ENCODE measurements at places on chromosomes 2 and 18. TPM values are rescaled to one million over a fixed set of nuclear protein-coding genes. Genes with fewer than 3 reads are reported as not detected.

GRCh38 chr2:9756692-9757250, 86.5 kb upstream of the TAF1B start:
- no peak for DNase-seq

The SLC4A3 gene
- 2.0 TPM for total RNA-seq

- DNase-seq: no peak
Observed at GRCh38 chr18:55416791-55417190, 171.2 kb downstream of the TCF4 start.

DNA sequence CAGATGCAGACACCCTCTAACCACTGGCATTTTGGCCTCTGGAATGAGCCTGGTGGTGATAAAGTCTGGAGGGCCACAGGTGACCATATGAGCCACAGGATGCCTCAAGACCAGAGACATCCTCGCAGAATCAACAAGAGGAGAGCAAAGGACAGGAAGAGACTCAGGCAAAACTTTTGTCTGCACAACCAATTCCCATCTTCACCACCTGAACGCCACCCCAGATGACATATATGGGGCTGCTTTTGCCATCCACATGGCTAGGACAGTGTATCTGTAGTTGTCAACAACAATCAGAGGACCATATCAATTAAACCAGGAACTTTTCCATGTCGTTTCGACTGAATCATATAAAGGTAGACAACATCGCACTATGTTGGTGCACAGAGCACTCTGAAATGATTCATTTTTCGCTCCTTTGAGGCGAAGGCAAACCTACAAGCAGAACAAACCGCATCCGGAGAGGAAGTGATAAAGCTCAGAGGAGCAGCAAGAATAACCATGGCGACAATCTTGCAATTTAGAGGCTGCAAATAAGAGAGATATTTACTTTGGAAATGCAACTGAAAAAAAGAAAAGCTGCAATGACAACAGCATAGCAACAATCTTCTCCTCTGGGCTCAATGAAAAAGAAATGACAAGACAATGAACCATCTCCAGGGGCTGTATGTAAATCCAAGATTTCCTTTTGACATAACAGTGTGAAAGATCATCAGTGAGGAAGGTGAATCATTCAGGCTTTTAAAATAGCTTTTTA, 204.5 kb downstream of the ARL4C start:
- DNase-seq: no peak

- DNase-seq: no peak
Observed at GRCh38 chr2:164824872-164825271, 16.8 kb downstream of the COBLL1 start.

DNA sequence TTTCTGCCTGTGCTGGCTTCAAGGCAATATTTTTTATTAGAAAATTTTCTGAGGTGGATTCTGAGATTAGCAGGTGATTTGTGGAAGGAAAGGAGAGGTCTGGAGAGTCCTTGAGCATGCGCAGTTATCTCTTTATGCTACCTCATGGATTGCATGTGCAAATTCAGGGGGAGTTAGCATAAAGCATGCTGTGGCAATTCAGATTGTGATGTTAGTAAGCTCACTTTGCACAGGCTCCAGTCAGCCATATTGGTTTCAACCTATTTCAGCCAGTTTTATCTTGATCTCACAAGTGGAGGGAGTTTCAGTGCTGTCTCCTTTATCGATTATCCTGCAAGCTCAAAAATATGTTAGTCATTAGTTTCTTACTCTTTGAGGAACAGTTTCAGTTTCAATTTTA, 2012.3 kb upstream of the PIK3C3 start:
- DNase-seq: no peak

- DNase-seq: no peak
Observed at GRCh38 chr2:46144133-46144800, 152.9 kb upstream of the EPAS1 start.

GRCh38 chr2:100783987-100784386, 36.0 kb upstream of the NPAS2 start:
- no peak for DNase-seq

- DNase-seq: no peak
Observed at GRCh38 chr2:191349990-191350389, 104.8 kb downstream of the MYO1B start.

- DNase-seq: no peak
Observed at GRCh38 chr2:222939208-222939856, 78.5 kb downstream of the ACSL3 start.

The OSBPL1A gene
- total RNA-seq: 30.9 TPM

The ABCG5 gene
- not detected for total RNA-seq

- DNase-seq: no peak
Observed at GRCh38 chr2:9824956-9825720, 18.1 kb upstream of the TAF1B start.

The PLGLB2 gene
- total RNA-seq: 1.1 TPM

The HOXD1 gene
- not detected for total RNA-seq

The SANBR gene
- total RNA-seq: 5.0 TPM

The CHRNA1 gene
- not detected for total RNA-seq

GRCh38 chr2:72077702-72078169, 69.9 kb downstream of the CYP26B1 start:
- no peak for DNase-seq

DNA sequence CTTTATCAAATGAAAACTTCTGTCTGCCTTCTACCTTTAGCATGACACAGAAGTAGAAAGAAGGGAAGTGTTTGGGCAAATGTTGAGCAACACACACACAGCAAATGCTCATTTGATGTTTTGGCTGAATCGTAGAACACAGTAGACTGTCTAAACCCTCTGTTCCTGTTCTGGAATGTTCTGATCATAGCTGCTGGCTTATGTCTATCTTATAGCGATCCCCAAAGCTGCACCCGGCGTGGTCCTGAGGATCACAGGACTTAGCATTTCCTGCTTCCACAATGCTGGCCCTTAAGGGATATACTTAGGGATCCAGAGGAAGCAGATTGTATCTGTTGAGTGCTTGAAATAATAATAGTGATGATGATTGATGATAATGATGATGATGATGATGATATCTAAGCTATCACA, 15.2 kb downstream of the GNLY start:
- DNase-seq: no peak

GRCh38 chr2:158841850-158842249, 46.7 kb downstream of the DAPL1 start:
- no peak for DNase-seq

The TMEM200C gene
- 0.04 TPM for total RNA-seq

The DRC1 gene
- not detected for total RNA-seq

The OTOF gene
- total RNA-seq: not detected

The KLF7 gene
- total RNA-seq: 18.1 TPM

DNA sequence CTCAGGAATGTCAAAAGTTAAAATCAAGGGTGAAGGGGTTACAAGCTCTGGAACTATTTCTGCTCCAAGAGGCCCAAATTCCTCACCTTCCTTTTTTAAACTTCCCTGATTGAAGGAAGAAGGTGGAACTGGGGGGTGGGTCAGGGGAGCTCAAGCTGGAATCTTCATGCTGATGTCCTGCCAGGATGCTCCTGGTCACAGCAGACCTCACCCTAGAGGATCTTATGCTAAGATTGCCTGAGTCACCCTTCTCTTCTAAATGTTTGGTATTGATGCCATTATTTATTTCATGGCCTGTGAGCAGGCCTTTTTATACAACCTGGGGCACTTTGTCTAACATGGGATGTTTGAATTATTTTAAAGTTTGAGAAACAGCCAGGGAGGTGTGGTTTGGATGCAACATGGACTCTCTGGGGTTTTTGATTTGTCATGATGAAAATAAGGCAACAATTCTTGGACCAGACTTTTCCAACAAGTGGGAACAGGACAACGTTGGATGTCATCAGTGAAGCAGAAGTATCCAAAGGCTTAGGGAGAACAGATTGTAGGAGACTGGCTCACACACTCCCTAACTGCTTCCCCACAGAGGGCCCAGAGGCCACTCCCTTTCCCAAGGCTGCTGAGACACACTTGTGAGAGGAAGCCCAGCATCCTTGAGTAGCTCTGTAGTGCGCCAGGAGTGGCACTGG, 420.2 kb upstream of the MEX3C start:
- DNase-seq: no peak

- DNase-seq: no peak
Observed at GRCh38 chr2:170361090-170361936, 183.4 kb downstream of the MYO3B start.

- DNase-seq: no peak
Observed at GRCh38 chr2:223020971-223021675, 30.9 kb upstream of the KCNE4 start.

DNA sequence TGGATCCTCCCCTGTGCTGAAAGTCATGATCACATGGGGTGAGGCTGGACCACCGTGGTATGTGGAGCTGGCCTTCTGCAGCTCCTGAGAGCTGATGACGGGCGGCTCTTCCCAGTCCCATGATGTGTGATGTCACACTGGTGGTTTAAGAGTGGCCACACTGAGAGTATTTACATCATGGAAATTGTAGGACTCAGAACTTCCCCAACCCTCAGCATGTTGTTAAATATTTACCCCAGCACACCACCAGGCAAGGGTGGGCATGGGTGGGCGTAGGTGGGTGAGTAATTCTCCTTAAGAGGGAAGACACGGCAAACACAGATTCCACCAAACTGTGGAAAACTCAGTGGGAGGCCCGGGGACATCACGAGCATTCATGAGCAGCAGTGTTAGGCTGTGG, 106.8 kb downstream of the ALPK2 start:
- no peak for DNase-seq

DNA sequence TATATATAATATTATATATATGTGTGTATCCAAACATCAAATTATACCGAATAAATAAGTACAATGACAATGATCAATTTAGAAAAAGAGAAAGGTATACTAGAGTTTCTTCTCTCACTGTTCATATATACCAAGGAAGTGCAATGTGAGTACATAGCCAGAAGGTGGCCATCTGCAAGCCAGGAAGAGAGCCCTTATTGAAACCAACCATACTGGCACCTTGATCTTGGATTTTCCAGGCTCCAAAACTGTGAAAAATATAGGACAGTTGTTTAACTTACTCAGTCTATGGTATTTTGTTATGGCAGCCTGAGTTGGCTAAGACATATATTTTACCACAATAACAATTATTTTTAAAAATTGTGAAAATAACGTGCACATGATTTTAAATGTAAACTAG, 1490.2 kb upstream of the SLC39A10 start:
- no peak for DNase-seq

- no peak for DNase-seq
Observed at GRCh38 chr18:46333431-46334135, 229.4 kb downstream of the HAUS1 start.

- no peak for DNase-seq
Observed at GRCh38 chr18:12593866-12594265, 64.0 kb downstream of the SPIRE1 start.

DNA sequence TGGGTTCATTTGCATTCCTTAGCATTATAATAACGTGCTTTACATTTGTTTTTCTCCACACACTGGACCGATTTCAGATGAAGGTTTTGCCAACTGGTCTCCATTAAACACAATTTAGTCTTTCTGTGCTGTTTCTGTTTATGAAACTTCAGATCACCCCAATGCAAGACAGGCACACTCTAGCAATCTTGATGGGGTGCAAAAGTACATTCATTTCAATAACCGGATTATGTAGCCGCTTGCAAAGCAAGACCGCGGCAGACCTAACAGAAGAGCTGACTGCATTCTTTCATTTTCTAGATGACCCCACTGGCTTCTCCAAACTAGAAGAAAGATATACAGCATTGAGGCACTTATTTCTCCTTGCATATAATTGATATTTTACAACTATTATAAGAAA, 301.5 kb downstream of the PIEZO2 start:
- no peak for DNase-seq

The DYNC1I2 gene
- 77.9 TPM for total RNA-seq

- DNase-seq: no peak
Observed at GRCh38 chr18:78857314-78858150, 122.1 kb upstream of the SALL3 start.
